ENCODE measurements at places on chromosomes 1 and 21. TPM values are rescaled to one million over a fixed set of nuclear protein-coding genes. Genes with fewer than 3 reads are reported as not detected.

DNA sequence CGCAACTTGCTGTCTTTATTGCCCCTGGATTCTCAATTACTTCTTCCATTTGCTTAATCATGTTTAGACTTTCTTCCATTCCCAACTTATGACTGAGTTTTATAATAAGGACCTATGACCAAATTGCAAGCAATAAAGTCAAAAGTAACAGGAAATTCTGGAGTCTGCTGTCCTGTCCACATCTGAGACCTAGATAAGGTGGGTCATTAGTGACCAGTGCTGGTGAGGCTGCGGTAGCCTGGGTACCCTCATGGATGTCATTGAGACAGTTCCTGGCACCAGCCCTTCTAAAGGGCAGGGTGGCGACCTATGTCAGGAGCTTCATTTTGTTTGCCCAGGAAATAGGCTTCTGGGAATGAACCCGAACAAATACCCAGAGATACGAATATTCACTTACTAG lies 30.6 kb upstream of the SSBP3 start:
- no peak for DNase-seq
- no peak overlapping the region for H3K27ac ChIP-seq
- H3K4me3 ChIP-seq, result no peak overlapping the region
- no peaks in the 10 kb centered on the region for H3K36me3 ChIP-seq

DNA sequence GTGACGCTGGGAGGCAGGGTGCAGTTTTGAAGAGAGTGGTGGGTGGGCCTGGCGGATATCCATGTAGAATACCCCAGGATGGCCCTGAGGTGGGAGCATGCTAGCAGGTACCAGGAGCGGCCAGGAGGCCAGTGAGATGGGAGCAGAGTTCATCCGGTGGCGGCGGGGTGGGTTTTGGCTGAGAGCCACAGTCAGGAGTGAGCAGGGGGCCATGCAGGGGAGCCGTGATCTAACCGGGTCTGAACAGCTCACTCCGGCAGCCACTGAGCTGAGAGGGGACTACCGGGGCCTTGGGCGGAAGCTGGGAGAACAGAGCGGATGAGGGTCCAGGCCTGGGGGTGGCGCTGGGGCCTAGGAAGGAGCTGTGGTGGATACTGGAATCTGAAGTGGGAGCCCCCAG lies 47.6 kb upstream of the LRP8 start:
- no peaks in the 10 kb centered on the region for H3K36me3 ChIP-seq
- H3K4me3 ChIP-seq, result no peak overlapping the region
- H3K4me1 ChIP-seq, result no peaks in the 10 kb centered on the region
- H3K27ac ChIP-seq, result no peak overlapping the region
- no peaks in the 10 kb centered on the region for H3K27me3 ChIP-seq

The MX2 gene
- total RNA-seq, result 87.1 TPM

GRCh38 chr21:23960769-23961168 lies 1646.5 kb downstream of the MRPL39 start:
- H3K4me3 ChIP-seq, result no peak overlapping the region
- H3K27ac ChIP-seq, result no peak overlapping the region
- no peak for DNase-seq
- H3K27me3 ChIP-seq, result no peaks in the 10 kb centered on the region

The PTPRC gene
- 698 TPM for total RNA-seq

- H3K27ac ChIP-seq, result no peak overlapping the region
- peaks cover 5% of the 10 kb centered on the region for H3K27me3 ChIP-seq
- H3K4me1 ChIP-seq, result no peaks in the 10 kb centered on the region
- H3K36me3 ChIP-seq, result no peaks in the 10 kb centered on the region
Measured at GRCh38 chr1:100795646-100795985, 76.1 kb downstream of the VCAM1 start.

GRCh38 chr21:44938772-44939531 lies 877 bp upstream of the SLX9 start:
- H3K4me1 ChIP-seq, result peaks cover 47% of the 10 kb centered on the region
- DNase-seq, result no peak
- peaks cover 6% of the 10 kb centered on the region for H3K36me3 ChIP-seq
- peak overlapping the region; percentile 83 for H3K4me3 ChIP-seq
- H3K27ac ChIP-seq, result peak overlapping the region; percentile 18

GRCh38 chr1:115134231-115134630 lies 44.9 kb upstream of the TSPAN2 start:
- H3K27ac ChIP-seq, result no peak overlapping the region
- no peak for DNase-seq
- H3K4me3 ChIP-seq, result no peak overlapping the region
- no peaks in the 10 kb centered on the region for H3K27me3 ChIP-seq

GRCh38 chr1:44862829-44863401 lies 19.9 kb upstream of the PTCH2 start:
- no peaks in the 10 kb centered on the region for H3K4me1 ChIP-seq
- DNase-seq, result no peak
- peaks cover 3% of the 10 kb centered on the region for H3K36me3 ChIP-seq
- no peak overlapping the region for H3K4me3 ChIP-seq
- no peak overlapping the region for H3K27ac ChIP-seq

- DNase-seq, result peak; percentile 78
- no peaks in the 10 kb centered on the region for H3K36me3 ChIP-seq
- H3K27me3 ChIP-seq, result no peaks in the 10 kb centered on the region
- no peak overlapping the region for H3K4me3 ChIP-seq
Measured at GRCh38 chr1:9004700-9005394, 21.4 kb downstream of the SLC2A7 start.

DNA sequence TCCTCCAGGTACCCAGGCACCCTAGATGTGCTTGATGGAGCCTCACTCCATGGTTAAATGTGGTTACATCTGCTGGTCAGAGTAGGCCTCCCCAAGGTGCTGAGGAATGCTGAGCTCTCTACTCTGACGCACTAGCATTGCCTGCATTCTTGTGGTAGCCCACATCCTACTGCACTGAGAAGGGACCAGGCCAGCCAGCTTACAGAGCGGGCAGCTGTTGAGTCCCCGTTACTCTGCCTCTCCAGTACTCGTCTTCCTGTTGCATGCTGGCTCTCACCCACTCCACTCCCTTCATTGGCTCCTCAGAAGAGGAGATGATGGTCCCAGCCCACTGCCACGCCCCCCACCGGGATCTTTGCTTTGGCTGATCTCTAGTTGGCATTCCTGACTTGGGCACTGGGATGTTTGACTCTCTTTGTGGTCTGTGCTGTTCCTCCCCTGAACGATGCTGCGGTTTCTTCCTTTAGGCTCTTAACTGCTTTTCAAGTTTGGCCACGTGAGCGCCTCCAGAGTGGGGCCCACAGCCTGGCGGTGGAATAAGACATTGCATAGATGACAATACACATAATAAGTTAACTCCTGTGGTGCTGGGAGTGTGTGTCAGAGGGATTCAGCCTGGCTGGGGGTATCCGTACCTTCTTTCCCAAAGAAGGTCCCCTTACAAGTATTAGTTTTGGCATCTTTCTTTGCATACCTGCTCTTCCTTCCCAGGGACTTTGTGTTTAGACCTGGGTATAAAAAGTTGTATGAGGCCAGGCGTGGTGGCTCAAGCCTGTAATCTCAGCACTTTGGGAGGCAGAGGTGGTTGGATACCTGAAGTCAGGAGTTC lies 18.6 kb downstream of the AZIN2 start:
- no peaks in the 10 kb centered on the region for H3K27me3 ChIP-seq
- H3K27ac ChIP-seq, result peak overlapping the region; percentile 18
- peaks cover 44% of the 10 kb centered on the region for H3K4me1 ChIP-seq

GRCh38 chr1:84278905-84279304 lies 22.6 kb upstream of the SAMD13 start:
- no peaks in the 10 kb centered on the region for H3K27me3 ChIP-seq
- H3K4me1 ChIP-seq, result no peaks in the 10 kb centered on the region
- H3K4me3 ChIP-seq, result no peak overlapping the region
- no peaks in the 10 kb centered on the region for H3K36me3 ChIP-seq
- no peak for DNase-seq

GRCh38 chr1:107963601-107964335 lies 1.2 kb downstream of the VAV3 start:
- peak overlapping the region; percentile 6 for H3K27ac ChIP-seq
- H3K4me3 ChIP-seq, result peak overlapping the region; percentile 85
- DNase-seq, result peak; percentile 27
- no peaks in the 10 kb centered on the region for H3K36me3 ChIP-seq

- H3K4me1 ChIP-seq, result no peaks in the 10 kb centered on the region
- no peak overlapping the region for H3K27ac ChIP-seq
- H3K27me3 ChIP-seq, result no peaks in the 10 kb centered on the region
- no peak for DNase-seq
- no peaks in the 10 kb centered on the region for H3K36me3 ChIP-seq
- no peak overlapping the region for H3K4me3 ChIP-seq
Measured at GRCh38 chr1:89453123-89453972, 71.3 kb upstream of the LRRC8B start.

The RAP1GAP gene
- total RNA-seq, result 0.44 TPM

The C1orf115 gene
- 0.82 TPM for total RNA-seq

The RAB3B gene
- total RNA-seq, result not detected

Measured in CD4-positive, alpha-beta T cell (primary cell).